ENCODE measurements at places on chromosomes 7 and 10.

- H3K27me3 ChIP-seq = no peaks in the 10 kb centered on the region
- H3K36me3 ChIP-seq = peaks cover 88% of the 10 kb centered on the region
- H3K4me3 ChIP-seq = no peak overlapping the region
Measured at GRCh38 chr7:100093498-100093897, 4.7 kb downstream of the COPS6 start.

DNA sequence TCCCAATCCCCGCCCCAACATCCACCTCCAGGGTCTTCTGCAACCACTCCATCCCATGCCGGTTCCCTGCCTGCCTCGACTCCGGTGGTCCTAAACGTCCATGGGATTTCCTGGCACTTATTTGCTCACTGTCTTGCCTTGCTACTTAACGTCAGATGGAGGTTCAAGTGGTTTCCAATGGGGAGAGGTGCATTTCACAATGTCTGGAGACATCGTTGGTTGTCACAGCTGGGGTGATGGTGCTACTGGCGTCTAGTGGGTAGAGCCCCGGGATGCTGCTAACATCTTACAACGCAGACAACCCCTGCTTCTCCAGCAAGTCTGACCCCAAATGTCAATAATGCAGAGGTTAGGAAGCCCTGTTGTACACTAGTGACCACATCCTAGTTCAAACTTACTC is 82.9 kb upstream of the ANLN start:
- no peak overlapping the region for H3K27ac ChIP-seq
- DNase-seq = no peak
- no peaks in the 10 kb centered on the region for H3K4me1 ChIP-seq
- H3K4me3 ChIP-seq = no peak overlapping the region
- H3K27me3 ChIP-seq = no peaks in the 10 kb centered on the region

DNA sequence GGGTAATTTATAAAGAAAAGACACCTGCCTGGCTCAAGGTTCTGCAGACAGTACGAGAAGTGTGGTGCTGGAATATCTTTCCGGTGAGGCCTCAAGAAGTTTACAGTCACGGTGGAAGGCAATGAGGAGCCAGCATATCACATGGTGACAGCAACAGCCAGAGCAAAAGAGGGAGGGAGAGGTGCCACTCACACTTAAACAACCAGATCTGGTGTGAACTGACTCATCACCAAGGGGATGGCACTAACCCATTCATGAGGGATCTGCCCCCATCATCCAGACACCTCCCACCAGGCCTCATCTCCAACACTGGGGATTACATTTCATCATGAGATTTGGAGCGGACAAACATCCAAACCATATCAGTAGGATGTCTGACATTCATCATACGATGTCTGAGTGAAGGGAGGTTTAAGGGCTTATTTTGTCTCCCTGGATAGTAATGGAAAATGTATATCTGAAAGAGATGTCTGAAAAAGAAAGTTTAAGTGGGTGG is 23.5 kb upstream of the KBTBD2 start:
- no peaks in the 10 kb centered on the region for H3K36me3 ChIP-seq
- no peak overlapping the region for H3K4me3 ChIP-seq
- no peak overlapping the region for H3K27ac ChIP-seq
- no peaks in the 10 kb centered on the region for H3K27me3 ChIP-seq
- no peaks in the 10 kb centered on the region for H3K4me1 ChIP-seq

DNA sequence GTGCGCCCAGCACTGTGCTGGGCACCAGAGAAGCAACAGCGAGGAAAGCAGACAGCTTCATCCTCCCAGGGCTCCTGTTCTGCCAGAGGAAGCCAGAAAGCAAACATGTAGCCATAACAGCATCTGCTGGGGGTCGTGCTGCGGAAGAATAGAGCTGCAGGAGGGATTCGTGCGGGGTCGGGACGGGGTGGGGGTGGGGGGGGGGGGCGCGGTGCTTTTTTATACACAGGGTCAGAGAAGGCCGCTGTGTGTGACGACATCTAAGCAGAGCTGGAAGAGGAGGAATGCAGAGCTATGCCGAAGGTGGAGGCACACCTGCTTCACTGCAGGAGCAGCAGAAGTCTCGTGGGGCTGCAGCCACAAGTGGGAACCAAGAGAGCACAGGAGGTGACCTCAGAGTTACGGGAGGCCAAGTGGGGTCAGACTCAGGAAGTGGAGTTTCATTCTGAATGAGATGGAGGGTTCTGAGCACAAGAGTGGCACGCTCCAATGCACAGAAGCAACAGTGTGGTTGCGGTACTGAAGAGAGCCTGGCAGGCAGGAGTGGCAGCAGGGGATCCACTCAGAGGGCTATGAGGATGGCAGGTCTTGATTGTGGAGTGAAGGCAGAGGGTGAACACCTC is 11.1 kb downstream of the PKD1L1 start:
- no peak overlapping the region for H3K27ac ChIP-seq
- H3K36me3 ChIP-seq = no peaks in the 10 kb centered on the region
- no peak for DNase-seq
- H3K27me3 ChIP-seq = peaks cover 8% of the 10 kb centered on the region
- no peaks in the 10 kb centered on the region for H3K4me1 ChIP-seq
- H3K4me3 ChIP-seq = no peak overlapping the region

- peak overlapping the region; percentile 29 for H3K27ac ChIP-seq
- H3K36me3 ChIP-seq = no peaks in the 10 kb centered on the region
- H3K27me3 ChIP-seq = no peaks in the 10 kb centered on the region
- H3K4me1 ChIP-seq = peaks cover 34% of the 10 kb centered on the region
- no peak overlapping the region for H3K4me3 ChIP-seq
Measured at GRCh38 chr10:93415693-93416092, 66.4 kb downstream of the MYOF start.

- no peaks in the 10 kb centered on the region for H3K27me3 ChIP-seq
- H3K4me3 ChIP-seq = no peak overlapping the region
- H3K36me3 ChIP-seq = no peaks in the 10 kb centered on the region
- no peak overlapping the region for H3K27ac ChIP-seq
Measured at GRCh38 chr7:13226385-13226784, 539.0 kb downstream of the ARL4A start.

GRCh38 chr7:116100626-116101025 is 70.1 kb upstream of the TFEC start:
- H3K27ac ChIP-seq = no peak overlapping the region
- H3K36me3 ChIP-seq = no peaks in the 10 kb centered on the region
- H3K27me3 ChIP-seq = peaks cover 9% of the 10 kb centered on the region
- no peaks in the 10 kb centered on the region for H3K4me1 ChIP-seq
- no peak overlapping the region for H3K4me3 ChIP-seq

DNA sequence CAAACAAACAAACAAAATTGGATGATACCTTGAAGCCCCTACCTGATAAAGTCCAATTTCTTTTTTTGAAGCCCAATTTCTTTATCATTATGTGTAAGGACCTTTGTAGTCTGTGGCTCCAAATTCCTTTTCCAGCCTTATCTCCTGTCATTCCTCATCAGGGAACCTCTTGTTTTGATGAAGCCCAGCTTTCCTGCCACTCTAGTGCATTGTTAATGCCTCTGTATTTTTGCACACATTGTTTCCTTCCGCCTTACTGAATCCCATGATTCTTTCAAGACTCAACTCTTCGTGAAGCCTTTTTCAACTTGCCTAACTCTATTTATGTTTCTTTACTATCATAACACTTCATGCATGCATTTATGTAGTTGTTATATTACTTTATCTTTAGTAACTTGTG is 3.3 kb downstream of the FBH1 start:
- no peak for DNase-seq
- H3K36me3 ChIP-seq = peaks cover 13% of the 10 kb centered on the region
- H3K27me3 ChIP-seq = no peaks in the 10 kb centered on the region
- peaks cover 55% of the 10 kb centered on the region for H3K4me1 ChIP-seq
- no peak overlapping the region for H3K27ac ChIP-seq
- no peak overlapping the region for H3K4me3 ChIP-seq

GRCh38 chr10:119502209-119502608 is 40.3 kb downstream of the RGS10 start:
- peak overlapping the region; percentile 97 for H3K27ac ChIP-seq
- peak; percentile 63 for DNase-seq
- H3K4me3 ChIP-seq = peak overlapping the region; percentile 80
- H3K4me1 ChIP-seq = peaks cover 31% of the 10 kb centered on the region
- peaks cover 22% of the 10 kb centered on the region for H3K36me3 ChIP-seq
- H3K27me3 ChIP-seq = no peaks in the 10 kb centered on the region

GRCh38 chr7:29556405-29557195 is 7.0 kb upstream of the PRR15 start:
- peaks cover 49% of the 10 kb centered on the region for H3K27me3 ChIP-seq
- no peaks in the 10 kb centered on the region for H3K36me3 ChIP-seq
- H3K4me1 ChIP-seq = no peaks in the 10 kb centered on the region
- no peak overlapping the region for H3K4me3 ChIP-seq

Data from effector memory CD8-positive, alpha-beta T cell (primary cell).